ENCODE measurements at places on chromosomes 11 and 22.

GRCh38 chr11:134555510-134555909 lies 143.5 kb upstream of the B3GAT1 start:
- no peak for DNase-seq

DNA sequence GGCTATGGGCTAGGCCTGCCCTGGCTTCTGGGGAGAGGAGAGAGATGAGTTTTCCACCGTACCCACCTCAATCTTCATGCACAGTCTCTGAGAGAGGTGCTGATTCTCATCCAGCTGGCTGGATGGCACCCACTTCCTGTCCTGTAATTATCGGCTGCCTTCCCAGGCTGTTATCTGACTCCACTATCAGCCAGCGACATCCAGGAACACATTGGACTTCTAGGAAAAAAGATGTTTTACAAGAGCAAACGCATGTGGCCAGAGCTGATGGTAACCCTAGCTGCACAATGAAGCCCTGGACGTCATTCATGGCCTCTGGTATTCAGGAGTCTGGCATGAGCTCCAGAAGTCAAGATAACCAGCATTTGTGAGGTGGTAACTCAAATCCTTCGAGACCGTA lies 137.4 kb downstream of the EHF start:
- DNase-seq, result no peak

GRCh38 chr11:71485063-71485399 lies 32.0 kb downstream of the NADSYN1 start:
- no peak for DNase-seq

- DNase-seq, result no peak
These were observed 488.0 kb upstream of the CCDC90B start for GRCh38 chr11:83773950-83774880.

DNA sequence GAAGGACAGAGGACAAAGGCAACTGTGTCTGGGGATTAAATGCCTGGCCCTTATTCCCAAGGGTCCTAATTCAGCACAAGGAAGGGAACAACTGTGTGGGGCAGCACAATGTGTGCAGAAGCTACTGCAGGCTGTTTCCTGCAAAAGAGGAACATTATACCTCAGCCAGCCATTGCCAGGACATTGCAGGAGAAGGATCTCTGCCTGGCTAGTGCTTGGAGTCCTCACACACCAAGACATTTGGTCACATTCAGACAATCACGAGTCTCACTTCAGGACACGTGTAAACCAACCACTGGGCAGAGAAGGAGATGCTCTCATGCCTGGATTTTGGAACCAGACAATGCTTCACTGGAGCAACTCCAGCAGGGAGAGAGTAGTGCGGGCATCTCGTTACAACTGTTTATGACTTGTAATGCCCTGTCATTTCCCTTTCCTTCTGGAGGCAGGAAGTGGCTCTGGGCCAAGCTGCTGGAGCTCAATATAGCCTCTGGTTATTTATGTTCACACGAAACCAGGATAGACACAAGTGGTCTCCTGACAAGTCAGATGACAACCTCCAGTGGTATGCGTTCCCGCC lies 23.9 kb upstream of the ZC3H12C start:
- DNase-seq, result no peak

- no peak for DNase-seq
These were observed 35.1 kb downstream of the WT1 start for GRCh38 chr11:32400196-32400595.

- DNase-seq, result no peak
These were observed 393.7 kb downstream of the TMEM135 start for GRCh38 chr11:87431392-87431791.

- no peak for DNase-seq
These were observed 118.2 kb downstream of the DSCAML1 start for GRCh38 chr11:117678658-117679406.

DNA sequence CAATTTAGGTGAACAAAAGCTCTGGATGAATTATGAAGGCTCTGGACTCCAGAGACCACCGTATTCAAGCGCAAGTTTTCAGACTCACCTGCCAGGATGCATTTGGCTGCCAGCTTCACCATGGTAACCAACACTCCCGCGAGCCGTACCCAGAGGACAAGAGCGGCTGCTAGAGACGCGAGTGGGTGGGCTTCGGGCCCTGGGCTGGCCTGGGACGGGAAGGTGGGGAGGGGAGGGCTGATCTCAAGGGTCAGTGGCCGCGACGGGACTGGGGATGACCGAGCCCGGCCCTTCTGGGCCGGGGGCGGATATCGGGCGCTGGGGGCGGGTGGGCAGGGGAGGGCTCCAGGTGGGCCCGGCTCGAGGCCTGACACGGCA lies 344 bp downstream of the IFT27 start:
- peak; percentile 18 for DNase-seq

DNA sequence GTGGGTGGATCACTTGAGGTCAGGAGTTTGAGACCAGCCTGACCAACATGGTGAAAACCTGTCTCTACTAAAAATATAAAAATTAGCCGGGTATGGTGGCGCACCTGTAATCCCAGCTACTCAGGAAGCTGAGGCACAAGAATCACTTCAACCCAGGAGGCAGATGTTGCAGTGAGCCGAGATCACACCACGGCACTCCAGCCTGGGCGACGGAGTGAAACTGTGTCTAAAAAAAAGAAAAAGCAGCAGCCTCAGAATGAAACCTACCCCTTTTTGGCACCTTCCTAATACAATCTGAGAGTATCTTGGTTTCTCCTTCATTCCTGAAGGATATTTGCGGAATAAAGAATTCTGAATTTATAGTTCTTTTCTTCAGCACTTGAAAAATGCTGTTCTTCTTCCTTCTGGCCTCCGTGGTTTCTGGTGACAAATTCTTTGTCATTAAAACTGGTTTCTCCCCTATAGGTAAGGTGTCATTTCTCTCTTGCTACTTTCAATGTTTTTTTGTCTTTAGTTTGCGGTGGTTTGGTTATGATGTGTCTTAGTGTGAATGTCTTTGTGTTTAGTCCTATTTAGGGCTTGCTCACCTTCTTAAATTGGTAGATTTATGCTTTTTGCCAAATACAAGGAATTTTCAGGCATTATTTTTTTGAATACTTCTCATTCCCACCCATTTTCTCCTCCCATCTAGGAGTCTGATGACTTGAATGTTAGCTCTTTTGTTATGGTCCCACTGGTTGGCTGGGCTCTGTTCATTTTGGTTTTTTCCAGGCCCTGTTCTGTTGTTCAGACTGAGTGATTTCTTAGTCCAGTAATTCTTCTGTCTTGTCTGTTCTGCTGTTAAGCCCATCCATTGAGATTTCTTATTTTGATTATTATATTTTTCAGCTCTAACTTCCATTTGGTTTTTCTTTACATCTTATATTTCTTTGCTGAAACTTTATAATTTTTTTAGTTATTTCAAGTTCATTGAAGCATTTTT lies 15.4 kb downstream of the ASRGL1 start:
- DNase-seq, result no peak

GRCh38 chr11:90148900-90149299 lies 14.4 kb downstream of the NAALAD2 start:
- DNase-seq, result no peak

GRCh38 chr22:50529897-50530579 lies at the start of gene TYMP:
TSS of gene TYMP (minus strand) at chr22:50530012. CDS start at chr22:50529709, 303 bp downstream.
- DNase-seq, result peak; percentile 79

GRCh38 chr11:125165111-125165842 lies 726 bp downstream of the PKNOX2 start:
- no peak for DNase-seq

DNA sequence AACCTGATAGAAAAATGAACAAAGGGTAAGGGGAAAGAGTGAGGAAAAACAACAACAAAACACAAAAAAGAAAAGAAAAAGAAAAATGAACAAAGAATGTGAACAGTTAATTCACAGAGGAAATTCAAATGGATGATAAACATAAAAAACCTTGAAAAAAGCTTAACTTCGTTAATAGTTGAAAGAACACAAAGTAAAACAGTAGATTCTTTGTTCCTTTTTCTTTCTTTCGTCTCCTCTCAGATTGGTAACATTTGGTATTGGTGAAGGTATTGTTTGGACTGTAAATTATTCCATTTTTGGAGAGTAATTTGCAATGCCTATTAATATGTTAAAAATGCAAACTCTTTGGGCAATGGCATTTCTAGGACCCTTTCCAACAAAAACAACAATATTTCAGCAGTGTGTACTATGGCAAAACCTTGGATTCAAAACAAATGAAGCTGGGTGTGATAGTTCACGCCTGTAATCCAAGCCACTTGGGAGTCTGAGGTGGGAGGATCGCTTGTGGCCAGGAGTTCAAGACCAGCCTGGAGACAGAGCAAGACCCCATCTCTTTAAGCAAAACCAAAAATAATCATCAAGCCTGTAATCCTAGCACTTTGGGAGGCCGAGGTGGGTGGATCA lies 3.3 kb upstream of the BACE1 start:
- DNase-seq, result no peak

- DNase-seq, result no peak
These were observed 11.9 kb downstream of the CHRM1 start for GRCh38 chr11:62909107-62909894.

DNA sequence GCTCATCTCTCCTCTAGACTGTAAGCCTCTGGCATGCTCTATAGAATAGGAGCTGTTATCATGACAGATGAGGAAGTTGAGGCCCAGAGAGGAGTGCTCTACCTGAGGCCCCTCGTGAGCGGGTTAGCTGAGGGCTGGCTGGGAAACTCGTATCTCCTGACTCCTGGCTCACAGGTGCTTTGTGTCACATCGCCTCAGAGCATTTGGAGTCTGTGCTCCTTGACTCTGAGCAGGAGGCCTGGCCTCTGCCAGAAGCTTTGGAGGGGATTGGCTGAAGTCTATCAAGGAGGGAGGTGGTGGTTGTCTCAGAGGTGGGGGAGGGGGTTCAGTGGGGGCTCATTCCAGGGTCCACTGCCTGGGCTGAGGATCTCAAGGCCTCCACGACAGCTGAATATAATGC lies 7.4 kb downstream of the KCNC1 start:
- no peak for DNase-seq

GRCh38 chr11:60214386-60214785 lies 28.6 kb downstream of the MS4A4E start:
- DNase-seq, result no peak

DNA sequence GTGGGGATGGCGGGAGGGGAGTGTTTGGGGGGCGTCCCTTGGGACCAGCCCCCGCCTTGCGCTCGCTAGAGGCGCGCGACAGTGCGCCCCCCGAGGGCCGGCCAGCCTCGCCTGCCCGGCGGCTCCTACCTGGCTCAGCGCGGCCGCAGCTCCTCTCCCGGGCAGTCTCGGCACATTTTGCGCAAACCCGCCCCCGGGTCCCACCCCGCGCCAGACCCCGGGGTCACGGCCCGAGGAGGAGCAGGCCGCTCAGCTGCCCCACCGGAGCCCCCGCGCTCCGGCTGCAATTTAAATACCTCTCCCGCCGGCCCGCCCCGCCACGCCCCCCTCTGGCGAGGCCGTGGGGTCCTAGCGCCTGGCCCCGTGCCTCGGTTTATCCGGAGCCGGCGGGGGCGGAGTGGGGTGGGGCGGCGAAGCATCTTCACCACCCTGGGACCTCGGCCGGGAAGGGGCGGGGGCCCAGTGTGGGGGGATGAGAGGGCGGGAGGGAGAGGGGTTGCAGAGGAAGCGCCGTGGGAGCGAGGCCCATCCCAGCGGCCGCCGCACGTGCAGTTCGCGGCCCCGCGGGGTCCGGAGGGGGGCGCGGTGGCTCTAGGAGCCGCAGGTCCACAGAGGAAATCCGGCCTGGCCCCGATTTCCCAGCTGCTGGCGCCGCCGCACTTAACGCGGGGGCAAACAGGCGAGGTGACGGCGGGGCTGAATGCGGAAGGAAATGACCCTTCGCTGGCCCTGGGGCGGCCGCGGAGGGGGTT lies at the start of gene LRRC32:
Gene LRRC32, minus strand, starts transcription at position 263 of the 752 bp plus-strand sequence. CDS start 4,793 bp downstream, outside the sequence.
- DNase-seq, result peak; percentile 29

DNA sequence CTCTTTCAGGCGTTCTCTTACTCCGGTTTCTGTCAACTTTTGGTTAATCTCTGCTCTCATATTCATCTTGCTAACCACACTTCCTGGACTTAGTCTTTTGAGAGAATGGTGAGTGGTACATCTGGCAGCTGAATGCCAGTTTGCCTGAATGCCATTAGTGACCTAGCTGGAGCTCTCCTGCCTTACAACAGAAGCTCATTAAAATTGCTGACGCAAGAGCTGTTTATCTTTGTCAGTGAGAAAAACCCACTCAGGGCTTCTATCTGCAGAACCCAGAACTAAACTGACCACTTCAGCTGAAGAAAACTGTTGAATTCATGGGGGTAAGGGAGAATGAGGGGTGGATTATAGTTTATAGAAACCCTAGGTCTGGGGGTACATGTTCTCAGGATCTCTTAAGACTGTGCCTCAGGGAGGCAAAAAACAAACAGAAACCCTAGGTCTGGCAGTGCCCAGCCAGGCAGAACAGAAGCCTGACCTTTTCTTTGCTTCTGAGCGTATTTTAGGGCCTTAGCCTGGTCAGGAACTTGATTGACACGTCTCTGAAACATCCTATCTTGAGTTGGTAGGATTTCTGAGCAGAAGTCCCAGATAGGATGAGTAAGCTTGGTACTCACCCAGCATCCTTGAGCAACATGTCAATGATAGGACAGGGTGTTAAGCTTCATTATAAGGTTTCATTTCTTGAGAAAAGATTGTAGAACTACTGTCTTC lies 52.8 kb upstream of the YWHAH start:
- DNase-seq, result no peak

DNA sequence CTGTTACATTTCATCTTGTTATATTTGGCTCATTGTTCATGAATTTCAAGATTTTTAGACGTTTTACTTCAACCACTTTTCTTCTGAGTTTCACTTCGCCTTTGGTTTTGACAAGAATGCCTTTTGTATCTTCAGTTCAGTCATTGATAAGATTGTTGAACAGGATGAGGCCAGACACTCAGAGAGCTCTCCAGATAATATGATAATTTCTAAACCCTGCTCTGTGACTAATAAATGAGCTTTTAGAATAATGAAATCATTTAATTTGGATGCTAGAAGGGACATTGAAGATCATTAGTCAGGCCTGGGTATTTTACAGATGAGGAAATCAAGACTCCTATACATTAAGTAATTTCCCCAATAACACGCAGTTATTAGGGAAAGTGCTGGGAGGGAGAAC lies 37.2 kb upstream of the GRAMD1B start:
- DNase-seq, result no peak

DNA sequence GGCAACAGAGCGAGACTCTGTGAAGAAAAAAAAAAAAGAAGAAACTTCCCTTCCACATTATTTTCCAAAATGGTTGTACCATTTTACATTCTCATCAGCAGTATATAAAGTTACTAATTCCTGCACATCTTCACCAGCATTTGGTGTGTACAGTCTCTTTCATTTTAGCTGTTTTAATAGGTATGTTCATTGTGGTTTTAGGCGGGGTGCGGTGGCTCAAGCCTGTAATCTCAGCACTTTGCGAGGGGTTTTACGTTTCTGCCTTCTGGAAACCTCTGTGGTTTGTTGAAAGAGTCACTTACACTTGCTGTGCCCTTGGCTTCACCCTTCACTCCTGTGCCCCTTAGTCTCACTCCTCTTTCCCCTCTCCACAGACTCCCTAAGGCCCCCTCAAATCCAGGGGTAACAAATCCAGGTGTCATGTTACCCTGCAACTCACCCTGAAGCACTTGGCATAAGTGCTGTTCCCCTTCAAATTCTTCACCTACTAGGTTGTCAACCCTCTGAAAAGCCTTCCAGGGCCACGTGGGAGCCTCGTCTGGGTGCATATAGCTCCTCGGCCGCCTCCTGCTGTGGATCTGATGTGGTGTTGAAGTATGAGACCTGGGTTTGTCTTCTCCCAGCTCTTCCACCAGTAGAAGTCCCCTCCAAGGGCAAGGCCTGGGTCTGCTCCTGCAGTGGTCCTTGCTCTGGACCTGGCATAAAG lies 20.8 kb downstream of the TOB2 start:
- no peak for DNase-seq
